Activated CD4-positive, alpha-beta T cell treated with anti-CD3 and anti-CD28 coated beads, Interleukin-2, amount 50 U/mL, for 4 hours (primary cell): ENCODE measurements at places on chromosomes 11 and 22.

- no peak for DNase-seq
Observed at GRCh38 chr22:46754110-46754799, 8.2 kb upstream of the TBC1D22A start.

DNA sequence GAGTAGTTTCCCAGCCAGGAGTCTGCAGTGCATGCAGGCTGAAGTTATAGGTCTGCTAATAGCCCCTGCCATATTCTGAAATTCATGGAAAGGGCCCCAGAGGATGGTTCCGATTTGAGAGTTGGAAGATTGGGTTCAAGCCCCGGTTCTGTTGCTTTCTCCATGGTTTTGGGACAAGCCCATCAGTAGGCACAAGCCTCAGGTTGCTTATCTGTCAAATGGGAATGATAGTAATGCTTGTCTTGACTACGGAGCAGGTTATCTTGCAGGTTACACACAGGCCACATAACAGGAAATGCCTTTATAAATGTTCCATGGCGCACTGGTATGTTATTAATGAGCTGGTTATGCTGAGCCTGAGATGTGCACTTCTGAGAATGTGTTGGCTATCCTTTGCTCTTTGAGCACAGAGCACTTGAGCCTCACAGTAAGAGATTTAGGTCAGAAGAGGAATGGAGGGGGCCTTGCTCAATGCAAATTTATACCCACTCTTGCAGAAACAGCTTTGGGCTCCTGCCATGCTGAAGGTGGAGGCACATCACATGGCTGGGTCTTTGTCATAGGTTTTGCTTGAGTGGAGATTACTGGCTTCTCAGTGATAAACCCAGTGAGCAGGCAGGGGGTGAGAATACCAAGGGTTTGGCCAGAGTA is 47.1 kb downstream of the ZNRF3 start:
- DNase-seq: no peak

DNA sequence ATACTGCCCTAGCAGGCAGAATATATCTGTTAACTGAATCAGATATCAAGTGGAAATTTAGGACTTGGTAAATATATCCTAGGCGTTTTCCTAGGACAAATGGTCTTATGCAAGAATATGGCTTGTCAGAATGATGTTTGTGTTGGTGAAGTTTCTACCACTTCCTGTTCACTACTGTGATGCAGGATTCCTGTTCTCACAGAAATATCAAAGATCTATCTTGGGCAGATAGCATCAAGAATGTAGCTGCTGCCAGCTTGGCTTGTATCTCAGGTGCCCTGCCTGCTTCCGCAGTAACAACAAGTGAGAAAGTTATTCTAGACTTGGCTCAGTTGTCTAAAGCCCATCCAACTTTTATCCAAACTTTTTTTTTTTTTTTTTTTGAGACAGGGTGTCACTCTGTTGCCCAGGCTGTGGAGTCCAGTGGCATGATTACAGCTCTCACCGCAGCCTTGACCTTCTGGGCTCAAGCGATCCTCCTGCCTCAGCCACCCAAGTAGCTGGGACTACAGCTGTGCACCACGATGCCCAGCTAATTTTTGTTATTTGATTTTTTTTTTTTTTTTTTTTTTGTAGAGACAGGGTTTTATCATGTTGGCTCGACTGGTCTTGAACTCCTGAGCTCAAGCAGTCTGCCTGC is 61.3 kb downstream of the PPME1 start:
- DNase-seq: no peak

DNA sequence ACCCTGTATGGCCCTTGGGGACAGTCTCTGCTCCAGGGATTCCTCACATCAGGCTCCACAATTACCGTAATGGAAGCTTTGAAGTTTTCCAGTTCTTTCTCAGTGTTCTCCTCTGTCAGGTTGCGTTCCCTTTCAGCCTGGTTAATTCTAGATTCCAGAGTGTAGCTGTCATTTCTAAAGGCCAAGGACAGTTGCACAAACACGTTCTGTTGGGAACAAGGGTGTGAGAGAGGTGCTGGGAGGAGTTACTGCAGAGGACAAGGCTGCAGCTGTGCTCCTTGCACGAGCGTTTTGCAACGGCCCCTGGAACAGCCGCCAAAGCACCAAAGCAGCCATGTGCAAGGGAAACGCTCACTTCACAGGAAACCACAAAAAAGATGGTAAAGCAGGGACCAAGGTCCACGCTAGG is 35.9 kb upstream of the LYVE1 start:
- no peak for DNase-seq

DNA sequence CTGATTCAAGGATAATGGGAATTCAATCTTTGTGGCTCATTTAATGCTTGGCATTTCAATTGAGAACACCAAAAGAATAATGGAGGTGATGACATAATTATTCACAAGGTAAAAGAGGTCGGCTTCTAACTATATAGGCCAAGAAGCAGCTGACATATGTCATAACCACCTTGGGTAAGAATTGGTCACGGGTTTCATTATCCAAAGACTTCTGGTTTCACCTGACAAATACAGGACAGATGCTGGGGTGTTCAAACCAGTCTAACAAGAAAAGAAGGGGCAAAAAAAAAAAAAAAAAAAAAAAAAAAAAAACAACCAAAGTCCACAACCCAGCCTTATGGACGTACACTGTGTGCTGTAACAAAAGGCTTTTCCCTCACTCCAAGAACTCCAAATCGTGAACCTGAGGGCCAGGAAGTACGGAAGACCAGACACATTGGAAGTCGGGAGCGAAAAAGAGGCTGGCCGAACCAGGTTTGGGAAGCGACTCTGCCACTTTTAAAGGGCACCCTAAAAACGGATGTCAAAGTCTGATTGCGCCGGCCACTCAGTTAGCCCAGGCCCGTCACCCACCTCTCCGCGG is 385 bp downstream of the HARBI1 start:
- no peak for DNase-seq

DNA sequence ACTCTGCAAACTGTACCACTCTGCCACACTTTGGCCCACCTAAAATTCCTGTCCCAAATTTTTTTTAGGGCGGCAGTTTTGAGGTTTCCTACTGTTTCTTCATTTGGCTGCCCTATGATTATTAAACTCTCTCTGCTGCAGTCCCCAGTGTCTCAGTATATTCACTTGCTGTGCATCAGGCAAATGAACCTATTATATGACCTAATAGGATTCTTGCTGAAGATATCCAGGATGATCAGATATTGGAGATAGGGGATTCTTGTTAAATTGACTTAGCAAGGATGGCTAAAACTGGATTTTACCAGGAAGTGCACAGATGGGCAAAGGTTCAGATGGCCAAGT is 410.8 kb upstream of the DDI1 start:
- no peak for DNase-seq

GRCh38 chr22:16949561-16949960 is 58.5 kb downstream of the GAB4 start:
- DNase-seq: no peak

DNA sequence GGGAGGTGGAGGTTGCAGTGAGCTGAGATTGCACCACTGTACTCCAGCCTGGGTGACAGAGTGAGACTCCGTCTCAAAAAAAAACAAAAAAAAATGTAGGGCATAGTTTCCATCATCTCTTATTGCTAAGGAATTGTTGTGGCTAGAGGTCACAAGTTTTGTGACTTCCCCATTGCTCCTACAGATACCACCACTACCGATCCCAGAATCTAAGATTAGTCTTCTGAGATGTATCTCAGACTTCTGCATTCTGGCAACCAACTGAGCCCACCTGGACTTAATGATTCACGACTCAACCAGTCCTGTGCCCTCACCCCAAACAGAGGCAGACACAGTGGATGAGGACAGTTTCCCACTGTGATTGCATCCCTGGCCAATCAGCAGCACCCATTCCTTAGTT is 148.9 kb downstream of the NECTIN1 start:
- no peak for DNase-seq

DNA sequence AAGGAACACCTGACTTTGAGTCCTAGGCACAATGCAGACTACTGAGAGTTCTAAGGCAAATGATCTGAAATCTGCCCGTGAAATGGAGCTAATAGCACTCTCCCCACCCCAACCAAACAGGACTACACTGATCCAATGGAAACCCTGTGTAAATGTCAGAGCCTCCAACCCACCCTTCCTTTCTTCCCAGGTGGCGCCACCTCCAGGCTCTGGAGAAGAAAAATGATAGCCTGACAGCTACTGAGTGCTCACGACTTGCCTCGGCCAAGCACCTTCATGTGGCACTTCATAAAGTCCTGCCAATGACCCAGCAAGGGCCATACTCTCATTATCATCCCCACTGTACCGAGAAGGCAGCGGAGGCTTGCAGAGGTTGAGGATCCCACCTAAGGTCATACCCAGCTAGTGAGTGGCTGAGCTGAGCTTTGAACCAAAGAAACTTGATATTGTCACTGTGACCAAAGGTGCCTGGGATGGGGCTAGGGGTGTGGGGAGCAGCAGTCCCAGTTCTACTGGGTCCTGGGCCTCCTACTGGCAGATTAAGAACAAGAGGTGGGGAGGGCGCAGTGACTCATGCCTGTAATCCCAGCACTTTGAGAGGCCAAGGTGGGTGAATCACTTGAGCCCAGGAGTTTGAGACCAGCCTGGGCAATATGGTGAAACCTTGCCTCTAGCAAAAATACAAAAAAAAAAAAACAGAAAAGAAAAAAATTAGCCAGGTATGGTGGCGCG is 20.5 kb downstream of the TST start:
- no peak for DNase-seq

DNA sequence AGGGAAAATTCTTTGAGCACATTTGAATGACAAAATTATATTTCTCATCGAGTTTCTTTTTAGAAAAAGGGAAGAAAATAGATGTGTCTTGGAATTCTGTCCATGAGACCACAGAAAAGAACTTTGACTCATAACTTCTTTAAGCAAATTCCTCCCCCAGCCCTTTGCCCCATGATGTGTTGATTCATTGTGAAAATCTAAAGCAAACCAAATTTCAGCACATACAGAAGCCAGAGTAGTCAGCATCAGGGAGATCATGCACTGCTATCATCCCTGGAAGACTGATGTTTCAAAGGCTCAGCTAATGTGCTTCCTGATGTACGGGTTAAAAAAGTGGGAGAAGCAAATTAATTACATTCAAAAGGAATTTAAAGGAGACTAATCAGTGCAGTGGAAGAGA is 159.7 kb downstream of the FAT3 start:
- no peak for DNase-seq

- no peak for DNase-seq
Observed at GRCh38 chr22:47748957-47749356, 986.5 kb downstream of the TBC1D22A start.

GRCh38 chr11:33005175-33005574 is 10.5 kb upstream of the DEPDC7 start:
- no peak for DNase-seq

DNA sequence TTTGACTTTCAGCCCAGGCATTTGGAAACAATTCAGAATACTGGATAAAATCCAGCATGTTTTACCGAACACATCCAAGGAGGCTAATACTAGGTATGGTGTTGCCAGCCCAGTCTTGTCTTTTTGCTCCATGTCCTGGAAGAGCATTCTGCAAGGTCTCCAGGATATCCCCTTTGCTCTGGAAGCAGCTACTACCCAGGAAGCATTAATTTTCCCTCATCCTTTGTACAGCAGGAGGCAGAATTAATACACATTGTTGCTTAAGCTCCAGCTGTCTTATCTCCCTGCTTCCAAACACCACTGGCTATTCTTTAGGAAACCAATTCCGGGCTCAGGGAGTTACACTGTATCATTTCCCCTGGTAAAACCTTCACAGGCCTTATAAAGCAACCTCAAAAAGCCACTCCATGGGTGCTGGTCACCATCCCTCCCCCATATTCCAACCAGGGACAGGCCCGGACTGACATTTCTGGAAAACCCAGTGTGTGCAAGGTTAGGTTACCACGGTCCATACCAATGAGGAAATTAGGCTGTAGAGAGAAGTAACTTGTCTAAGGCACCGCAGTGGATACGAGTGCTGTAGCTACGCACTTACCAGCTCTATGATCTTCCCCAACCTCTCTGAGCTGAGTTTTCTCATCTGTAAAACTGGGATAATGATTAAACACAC is 1.5 kb upstream of the UBASH3B start:
- DNase-seq: no peak

GRCh38 chr11:120969993-120970392 is 53.9 kb upstream of the TBCEL start:
- DNase-seq: no peak

DNA sequence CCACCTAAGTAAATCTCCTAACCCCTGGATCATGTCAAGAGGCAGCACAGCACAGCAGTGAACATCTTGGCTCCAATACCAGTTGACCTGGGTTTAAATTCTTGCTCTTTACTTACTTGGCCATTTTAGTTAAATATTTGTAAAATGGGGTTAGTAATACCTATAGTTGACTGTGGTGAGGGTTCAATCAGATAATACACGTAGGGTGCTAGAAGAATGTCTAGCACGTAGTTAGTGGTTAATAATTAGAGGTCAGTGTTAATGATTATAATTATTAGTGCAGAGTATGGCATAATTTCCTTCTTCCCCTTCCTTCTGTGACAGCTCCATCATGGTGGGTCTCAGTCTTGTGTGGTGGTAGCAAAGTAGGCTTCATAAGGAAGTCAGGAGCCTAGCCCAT is 520.8 kb downstream of the INSC start:
- no peak for DNase-seq

GRCh38 chr11:59918480-59918879 is 19.8 kb upstream of the OOSP1 start:
- no peak for DNase-seq

- DNase-seq: no peak
Observed at GRCh38 chr11:70547386-70547785, 149.1 kb downstream of the CTTN start.

DNA sequence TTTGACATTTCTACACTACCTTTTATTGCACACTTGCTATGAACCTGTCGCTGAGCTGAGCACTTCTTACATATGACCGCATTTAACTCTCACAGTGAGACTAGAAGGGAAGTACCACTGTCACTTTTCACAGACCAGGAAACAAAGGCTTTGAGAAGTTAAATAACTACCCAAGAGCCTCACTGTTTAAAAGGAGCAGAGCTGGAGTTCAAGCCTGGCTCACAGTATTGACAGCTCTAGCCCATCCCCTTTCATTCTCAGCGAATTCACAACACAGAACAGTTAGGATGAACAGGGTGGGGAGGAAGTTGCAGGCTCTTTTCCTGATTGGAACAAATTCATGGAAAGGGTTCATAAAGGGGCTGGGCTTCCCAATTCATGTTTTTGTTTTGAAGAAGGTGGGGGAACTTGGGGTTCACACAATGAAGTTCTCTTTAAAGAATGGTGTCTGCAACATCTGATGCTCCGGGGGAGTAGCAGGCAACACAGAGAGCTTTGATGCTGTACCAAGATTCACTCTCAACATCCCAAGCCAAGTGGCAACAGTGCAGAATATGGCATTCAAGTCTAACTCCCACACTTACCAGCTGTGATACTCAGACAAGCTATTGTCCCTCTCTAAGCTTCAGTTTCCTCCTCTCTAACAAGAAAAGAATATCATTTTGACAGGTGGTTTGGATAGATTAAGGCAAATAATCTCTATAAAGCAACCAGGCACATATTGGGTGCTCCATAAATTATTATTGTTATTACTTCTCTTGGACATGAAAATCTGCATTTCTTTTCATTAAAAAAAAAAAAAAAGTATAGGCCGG is 17.2 kb downstream of the SCGB1A1 start:
- no peak for DNase-seq

GRCh38 chr22:27066856-27067255 is 409.5 kb downstream of the MIAT start:
- DNase-seq: no peak

GRCh38 chr11:127559978-127560377 is 559.4 kb upstream of the KIRREL3 start:
- no peak for DNase-seq

- DNase-seq: no peak
Observed at GRCh38 chr22:44297470-44298061, 15.2 kb downstream of the SHISAL1 start.

GRCh38 chr11:92527467-92527866 is 302.8 kb downstream of the FAT3 start:
- DNase-seq: no peak

GRCh38 chr22:26079009-26079408 is 90.3 kb upstream of the SEZ6L start:
- no peak for DNase-seq
